Right forelimb (tissue), 1 donor: ENCODE measurements at places on chromosomes 11 and 22.

DNA sequence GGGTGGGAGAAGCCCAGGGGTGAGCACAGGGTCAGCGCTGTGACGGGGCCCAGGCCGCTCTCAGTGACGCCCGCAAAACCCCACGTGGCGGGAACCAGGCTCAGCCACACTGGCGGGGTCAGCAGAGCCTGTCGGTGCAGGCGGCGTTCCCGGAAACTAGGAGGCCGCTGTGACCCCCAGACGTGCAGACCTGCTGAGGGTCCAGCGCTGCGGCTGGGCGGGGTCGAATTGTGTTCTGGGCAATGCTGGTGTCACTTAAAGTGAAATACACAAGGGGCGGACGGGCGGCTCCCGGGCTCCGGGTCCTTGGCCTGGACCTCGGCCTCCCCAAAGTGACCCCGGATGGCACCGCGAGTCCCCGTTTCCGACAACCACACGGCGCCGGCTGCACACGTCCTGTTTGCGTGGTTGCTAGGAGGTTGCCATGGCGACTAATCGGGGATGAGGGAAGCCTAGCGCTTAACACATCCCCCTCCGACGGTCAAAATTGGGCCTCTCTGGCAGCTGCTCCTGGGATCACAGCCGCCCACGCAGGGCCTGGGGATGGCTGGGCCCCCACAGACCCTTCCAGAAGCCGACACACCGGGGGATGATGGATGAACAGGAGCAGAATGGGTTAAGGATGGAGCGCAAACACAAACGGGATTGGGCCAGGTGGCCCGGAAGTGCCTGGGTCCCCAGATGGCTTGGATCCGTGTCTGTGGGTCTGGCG, 81.7 kb upstream of the PRR5 start:
- peak; percentile 84 for DNase-seq

DNA sequence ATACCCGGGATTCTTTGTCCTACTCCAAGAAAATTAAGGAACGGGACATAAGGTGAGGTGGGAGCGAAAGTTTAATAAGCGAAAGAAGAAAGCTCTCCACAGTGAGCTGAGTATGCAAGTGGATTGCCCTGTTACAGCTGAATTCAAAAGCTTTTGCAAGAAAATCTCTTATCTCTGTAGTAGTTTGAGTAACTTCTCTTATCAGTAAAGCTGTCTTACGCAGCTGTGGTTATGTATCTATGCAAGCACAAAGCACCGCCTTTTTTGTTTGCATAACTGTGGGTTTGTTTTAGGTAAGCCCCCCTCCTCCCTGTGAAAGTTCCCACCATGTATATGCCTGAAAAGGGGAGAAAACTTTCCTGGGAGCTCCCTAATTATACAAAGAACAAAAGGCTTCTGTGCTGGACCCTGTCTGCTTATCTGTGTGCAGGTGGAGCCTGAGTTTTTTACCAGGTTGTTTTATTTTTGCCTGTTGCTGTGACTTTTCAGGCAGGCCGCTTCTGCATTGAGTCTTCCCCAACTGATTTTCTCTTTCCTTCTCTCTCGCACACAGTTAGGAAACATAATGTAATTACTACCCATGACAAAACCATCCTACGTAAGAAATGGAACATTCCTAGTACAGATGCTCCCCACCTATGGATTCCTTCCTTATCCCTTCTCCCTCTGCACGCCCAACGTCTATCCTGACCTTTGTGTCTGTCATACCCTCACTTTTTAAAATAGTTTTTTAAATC, 837 bp upstream of the PLAAT5 start:
- DNase-seq: no peak

GRCh38 chr22:36162127-36163034, 1.8 kb upstream of the APOL3 start:
- DNase-seq: no peak

DNA sequence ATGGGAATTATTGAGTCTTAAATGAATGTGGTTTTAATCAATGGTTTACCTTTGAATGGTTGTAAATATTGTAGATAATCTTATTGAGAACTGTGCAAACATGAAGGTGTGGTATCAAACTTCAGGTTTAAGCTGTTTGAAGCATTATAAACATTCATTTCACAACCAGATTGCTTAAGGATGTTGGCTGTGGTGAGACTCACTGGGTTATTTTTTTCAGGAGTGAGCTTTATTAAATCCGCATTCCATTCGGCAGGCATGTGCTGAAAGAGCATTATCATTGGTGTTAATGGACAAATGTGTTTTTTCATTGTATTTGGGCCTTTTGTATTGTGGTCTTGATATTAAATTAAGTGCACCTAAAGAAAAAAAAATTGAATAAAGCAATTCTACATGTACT, 9.7 kb downstream of the MMP3 start:
- no peak for DNase-seq

- no peak for DNase-seq
These were observed 424.7 kb upstream of the KIRREL3 start for GRCh38 chr11:127425281-127425680.

- no peak for DNase-seq
These were observed 129.7 kb downstream of the SNX19 start for GRCh38 chr11:130786586-130786985.

DNA sequence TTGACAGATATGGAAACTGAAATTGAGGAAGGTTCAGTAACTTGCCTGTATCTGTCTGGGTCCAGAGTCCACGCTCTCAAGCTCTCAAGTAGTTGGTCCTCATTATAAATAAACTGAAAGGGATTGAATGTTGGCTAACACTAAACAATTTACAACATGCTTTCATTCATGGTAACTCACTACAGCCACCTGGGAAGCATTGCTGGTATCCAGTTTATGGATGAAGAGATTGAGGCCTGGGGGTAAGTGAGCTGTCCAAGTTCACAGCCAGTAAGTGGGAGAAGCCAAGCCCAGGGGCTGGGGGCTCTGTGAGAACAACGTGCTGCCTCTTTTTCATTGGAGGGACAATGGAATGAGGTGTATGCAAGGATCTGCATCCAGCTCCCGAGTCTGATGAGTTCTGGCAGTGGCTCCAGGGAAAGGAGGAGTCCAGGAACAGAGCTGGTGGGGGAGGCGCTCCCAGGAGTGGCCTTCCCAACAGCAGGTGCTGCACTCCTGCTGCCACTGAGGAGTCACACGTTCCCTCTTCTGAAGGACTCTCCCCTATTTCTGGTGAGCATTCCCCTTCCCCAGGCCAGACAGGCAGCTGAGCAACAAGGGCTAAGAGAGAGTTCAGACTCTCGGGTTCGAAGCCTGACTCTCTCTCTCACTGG, 175.8 kb downstream of the CSNK2A3 start:
- peak; percentile 50 for DNase-seq

GRCh38 chr11:119324189-119324588, 7.3 kb upstream of the MCAM start:
- no peak for DNase-seq

- DNase-seq: no peak
These were observed 114.9 kb downstream of the ETS1 start for GRCh38 chr11:128472128-128473089.

GRCh38 chr11:113685654-113686359, 20.3 kb downstream of the TMPRSS5 start:
- no peak for DNase-seq

DNA sequence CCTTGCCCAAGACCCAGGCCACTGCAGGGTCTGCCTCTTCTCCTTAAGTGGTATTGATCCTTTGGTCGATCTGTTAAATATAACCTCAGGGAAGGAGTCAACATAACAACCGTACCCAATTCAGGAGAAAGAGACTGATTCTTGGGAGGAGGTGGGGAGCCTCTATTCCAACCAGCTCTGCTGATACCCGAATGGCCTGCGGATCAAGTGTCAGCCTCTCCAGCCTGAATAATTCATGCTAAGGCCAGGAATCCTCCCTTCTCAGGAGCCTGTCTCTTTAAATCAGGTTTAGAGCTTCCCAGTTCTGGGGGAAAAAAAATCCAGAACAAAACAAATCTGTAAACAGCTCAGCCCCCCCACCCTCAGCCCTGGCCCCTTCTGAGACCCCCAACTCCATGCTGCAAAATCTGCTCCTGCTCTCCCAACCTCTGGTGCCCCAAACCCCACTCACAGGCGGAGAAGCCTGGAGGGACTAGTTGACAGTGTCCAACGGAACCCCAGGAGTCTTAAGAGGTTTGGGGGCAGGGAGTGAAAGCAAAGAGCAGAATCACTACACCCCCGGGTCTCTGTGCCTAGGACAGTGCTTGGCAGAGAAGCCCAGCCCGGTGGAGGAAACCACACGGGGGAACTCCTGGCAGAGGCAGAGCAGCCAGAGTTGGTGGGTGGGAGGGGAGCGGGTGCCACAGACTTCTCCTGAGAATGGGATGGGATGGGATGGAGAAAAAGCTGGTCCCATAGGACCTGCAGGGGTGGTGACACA, 863 bp upstream of the TPBGL start:
- no peak for DNase-seq
